Activated naive CD4-positive, alpha-beta T cell treated with anti-CD3 and anti-CD28 coated beads for 36 hours (primary cell): ENCODE measurements at places on chromosomes 5 and 9. TPM values are rescaled to one million over a fixed set of nuclear protein-coding genes. Genes with fewer than 3 reads are reported as not detected.

DNA sequence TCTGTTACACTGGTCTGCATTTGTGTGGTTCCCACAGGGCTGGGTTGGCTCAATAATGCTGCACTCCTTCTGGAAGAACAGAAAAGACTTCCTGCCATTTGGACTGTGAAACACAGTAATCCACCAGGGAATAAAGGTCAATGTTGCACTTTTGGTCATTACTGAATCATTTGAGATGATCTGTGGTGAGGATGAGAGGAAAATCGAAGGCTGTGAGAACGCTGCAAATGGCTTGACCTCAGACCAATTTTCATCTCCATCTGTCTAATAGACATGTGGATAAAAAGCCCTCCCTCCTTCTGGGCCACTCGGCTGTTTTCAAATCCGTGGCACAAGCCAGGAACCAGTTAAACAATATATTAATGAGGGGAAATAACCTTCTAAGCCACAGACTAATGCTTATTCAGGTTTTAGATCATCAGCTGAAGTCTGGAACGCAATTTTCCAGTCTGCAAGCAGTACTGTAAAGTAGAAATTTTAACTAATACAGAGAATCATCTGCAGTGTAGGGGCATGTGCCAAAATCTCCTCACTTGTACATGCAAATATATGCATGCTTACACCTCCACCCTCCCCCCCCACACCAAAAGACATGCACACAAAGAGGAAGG is 20.2 kb downstream of the TLE1 start:
- no peak for DNase-seq

GRCh38 chr5:141182248-141182647 is at the start of gene PCDHB16:
PCDHB16 (plus strand) TSS chr5:141182387; CDS start chr5:141182560, 173 bp downstream.
- DNase-seq = peak; percentile 23

GRCh38 chr5:175168882-175169507 is 275.0 kb downstream of the DRD1 start:
- DNase-seq = no peak

GRCh38 chr5:60597572-60598320 is 102.2 kb downstream of the DEPDC1B start:
- DNase-seq = no peak

DNA sequence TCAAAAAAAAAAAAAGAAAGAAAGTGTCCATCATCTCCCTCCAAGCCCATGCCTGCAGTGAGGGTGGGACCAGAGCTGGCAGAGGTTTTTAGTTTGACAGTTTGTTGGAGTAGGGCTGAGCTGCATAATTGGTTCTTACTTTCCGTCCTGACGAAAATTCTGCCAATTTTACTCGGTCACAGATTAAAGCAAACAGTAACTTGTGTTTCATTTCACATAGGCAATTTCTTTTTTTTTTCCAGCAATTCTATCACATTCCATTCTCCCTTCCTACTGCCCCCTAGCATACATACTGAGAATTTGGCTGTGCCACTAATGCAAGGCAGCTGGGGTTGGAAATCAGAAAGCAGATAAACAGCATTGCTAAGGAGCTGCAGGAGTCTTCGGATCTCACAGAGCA is 132.4 kb downstream of the FRMD3 start:
- DNase-seq = no peak

GRCh38 chr5:17241635-17242034 is 24.2 kb downstream of the BASP1 start:
- DNase-seq = no peak

DNA sequence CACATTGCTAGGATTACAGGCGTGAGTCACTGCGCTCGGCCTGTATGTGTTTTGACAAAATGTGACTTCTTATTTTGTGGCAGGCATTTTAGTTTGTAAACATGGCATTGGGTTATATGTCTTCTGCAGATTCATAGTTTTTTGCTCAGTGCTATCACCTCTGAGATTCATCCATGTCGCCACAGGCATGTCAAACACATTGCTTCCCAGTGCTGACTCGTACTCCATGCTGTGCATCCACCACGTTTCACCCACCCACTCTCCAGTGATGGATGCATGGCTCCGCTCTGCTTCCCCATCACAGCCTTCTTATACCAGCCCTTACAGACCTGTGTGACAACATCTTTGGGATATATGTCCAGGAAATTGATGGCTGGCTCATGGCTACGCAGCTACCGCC is 158.8 kb downstream of the GAS1 start:
- no peak for DNase-seq

DNA sequence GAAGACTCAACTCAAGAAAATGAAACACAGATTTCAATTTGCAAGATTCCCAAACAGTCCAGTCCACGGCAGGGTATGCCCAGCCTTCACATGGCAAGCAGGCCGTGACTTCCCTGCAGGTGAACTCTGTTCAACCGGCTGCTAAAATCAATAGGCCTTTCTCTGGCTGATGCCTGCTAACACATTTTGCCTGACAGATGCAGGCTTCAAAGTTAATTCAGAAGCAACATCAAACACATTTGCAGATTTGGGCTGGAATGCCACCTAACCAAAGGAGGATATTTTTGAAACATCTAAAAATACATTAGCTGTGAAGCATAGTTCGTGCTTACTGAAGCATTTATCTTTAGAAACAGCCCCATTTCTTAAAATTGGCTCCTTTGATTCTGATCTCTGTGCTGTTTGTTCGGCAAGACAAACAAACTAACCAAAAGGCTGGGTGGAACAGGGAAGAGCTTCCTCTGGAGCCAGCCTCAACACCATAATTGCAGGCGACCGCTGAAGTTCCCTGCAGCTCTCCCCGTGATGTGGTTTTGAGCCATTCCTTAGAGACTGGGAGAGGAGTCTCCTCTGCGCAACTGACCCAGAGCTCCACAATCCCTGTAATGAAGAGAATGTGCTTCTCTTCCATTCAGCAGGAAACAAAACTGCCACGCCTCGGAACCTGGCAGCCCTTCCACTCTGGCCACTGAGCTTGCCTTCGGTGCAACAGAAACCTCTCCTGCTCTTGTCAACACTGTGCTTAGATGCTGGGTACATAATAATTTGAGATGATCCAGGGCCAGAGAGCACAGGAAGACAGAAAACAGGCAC is 126.5 kb downstream of the MYO10 start:
- DNase-seq = no peak

- no peak for DNase-seq
Measured at GRCh38 chr5:153797484-153797883, 241.2 kb downstream of the FAM114A2 start.

GRCh38 chr5:17223367-17224185 is 6.1 kb downstream of the BASP1 start:
- no peak for DNase-seq

- peak; percentile 94 for DNase-seq
Measured at GRCh38 chr5:141636413-141637122, at the start of the genes HDAC3 and RELL2. HDAC3 (minus strand) TSS chr5:141636849; CDS start chr5:141636790, 59 bp downstream. RELL2 (plus strand) TSS chr5:141636997; CDS start chr5:141638226, 1,229 bp downstream.

DNA sequence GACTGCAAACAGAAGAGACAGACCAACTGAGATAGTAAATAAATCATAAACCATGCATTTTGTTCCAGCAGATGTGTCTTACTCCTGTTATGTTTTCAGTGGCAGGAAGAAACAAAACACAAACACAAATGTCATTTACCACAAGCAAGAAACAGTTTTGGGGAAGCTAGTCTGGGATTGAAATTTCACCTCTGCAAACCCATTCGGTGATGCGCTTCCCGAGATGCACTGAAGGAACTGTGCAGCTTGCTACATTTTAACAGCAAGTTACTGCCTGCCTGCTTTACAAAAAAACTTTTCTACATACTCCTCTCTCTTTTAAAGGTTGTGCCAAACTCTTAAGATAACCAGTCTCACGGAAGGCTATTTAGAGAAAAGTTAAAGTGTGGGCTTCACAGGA is 3.2 kb downstream of the MACROH2A1 start:
- DNase-seq = no peak

DNA sequence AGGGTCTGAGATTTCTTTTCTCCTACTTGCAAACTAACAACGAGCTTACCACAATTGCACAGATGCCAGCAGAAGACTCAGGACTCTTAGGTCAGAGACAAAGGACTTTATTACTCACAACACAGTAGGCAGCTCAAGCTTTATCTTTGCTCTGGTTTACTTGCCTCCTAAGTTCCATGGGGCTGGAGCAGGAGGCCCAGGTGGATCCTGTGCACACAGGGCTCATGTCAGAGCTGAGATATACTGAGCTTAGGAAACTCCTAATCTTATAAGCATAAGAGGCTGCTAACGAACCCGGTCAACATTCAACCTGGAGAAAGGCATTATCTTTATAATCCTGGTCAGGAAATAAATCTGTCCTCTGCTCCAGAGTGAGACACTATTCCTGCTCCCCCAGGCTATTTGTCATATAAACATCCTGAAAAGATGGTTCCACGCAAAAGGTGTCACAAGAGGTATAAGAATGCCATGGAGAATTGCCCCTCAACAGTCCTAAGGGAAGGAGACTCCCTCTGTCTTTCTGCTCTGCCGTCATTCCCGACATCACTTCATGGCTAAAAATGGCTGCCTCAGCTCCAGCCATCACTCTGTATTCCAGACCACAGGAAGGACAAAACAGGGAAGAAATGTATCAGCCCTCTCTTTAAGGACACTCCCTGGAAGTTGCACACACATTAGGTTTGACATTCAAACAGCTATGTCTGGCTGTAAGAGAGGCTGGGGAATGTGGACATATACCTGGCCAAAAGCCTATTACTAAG is 16.2 kb downstream of the DUSP1 start:
- DNase-seq = no peak

- no peak for DNase-seq
Measured at GRCh38 chr5:93574491-93575305, 6.3 kb downstream of the NR2F1-AS1 start.

GRCh38 chr5:173557123-173557903 is 59.1 kb downstream of the BOD1 start:
- no peak for DNase-seq

- DNase-seq = no peak
Measured at GRCh38 chr9:131405428-131405827, 11.5 kb downstream of the PRRC2B start.

DNA sequence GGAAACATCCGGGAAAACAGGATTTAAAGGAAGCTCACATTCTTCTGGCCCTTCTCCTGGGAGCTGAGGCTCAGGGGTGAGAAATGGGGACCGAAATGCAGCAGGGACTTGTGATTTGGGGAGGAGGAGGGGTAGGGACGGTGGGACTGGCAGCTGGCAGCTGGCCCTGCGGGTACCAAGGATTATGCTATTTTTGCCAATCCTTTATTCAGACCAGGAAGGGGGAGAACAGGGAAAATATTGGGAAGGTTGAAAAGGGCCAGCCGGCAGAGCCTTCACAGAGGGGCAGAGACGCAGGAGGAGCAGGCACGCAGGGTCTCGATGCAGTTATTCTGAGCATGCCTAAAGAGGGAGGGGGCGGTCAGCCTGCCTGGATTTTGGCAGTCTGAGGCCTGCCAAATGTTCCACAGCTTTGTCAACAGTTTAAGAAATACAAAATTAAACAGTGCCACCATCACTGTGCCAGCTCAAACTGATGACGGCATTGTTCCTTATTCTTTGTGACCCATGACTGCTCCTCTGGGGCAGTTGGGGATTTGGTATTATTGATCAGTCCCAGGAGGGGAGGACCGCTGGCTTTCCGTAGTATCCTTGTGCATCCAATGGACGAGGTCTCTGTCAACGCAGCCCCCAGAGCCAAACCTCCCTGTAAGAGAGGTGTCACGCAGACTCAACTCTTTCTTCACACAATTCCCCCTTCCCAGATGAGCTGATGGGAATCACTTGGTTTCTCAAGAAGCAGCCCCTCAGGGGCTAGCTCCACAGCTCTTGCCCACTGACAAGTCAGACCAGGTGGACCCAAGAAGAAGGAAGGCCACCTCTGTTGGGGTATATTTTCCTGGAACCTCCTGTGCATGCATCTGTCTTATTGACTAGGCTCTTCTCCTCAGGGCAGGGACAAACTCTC is 553.3 kb downstream of the BNC2 start:
- no peak for DNase-seq

DNA sequence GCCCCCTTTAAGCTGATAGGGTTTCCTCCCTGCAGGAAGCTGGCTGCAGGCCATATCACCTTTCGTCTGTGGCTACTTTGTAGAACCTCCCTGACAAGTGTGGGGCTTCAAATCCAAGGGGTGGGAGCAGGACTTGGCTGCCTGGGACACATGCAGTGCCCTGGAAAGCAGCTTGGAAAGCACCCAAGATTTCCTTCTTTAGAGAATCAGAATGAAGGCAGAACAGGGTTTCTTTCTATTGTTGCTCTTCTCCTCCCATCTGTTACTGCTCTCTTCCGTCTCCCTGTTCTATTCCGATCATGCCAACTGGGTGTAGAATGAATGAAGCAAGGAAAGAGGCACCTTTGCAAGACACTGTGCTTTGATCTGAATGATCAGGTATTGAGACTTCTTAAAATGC is 282.2 kb downstream of the MED10 start:
- no peak for DNase-seq

DNA sequence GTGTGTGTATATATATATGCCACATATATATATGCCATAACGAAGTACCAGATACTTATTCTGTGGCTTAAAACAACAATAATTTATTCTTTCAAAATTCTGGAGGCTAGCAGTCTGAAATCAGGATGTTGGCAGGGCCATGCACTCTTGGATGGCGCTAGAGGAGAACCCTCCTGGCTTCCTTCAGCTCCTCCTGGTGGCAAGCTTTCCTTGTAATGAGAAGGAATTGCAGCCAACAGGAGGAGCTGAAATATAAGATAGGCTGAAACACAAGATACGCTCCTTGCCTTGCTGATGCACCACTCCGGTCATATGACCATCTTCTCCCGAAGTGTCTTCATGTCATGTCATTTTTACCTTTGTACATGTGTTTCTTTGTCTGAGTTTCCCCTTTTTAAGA is 368.1 kb upstream of the CTNND2 start:
- no peak for DNase-seq

- peak; percentile 13 for DNase-seq
Measured at GRCh38 chr5:98787131-98787719, 13.8 kb downstream of the RGMB start.

DNA sequence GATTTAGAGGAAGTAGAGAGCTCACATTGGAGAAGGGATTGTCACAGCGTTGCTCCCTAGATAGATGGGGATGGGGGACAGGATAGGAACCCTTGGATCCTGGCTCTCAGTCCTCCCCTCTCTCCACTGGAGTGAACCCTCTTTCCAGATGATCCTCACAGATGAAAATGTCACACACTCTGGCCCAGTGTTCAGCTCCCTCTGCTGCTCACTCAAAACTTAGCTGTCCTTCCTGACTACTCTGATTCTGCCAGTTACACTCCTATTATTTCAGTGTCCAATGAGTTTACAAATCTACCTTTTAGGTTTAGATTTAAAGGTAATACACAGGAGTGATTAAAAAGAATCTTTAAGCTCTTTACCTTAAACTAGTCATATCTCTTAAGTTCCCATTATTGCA is 5.8 kb upstream of the SPINK7 start:
- DNase-seq = no peak

GRCh38 chr5:18216729-18217128 is 582.5 kb downstream of the TAF11L14 start:
- DNase-seq = no peak

The MELK gene
- total RNA-seq = 55.3 TPM

The MED7 gene
- total RNA-seq = 21.2 TPM

The PALM2AKAP2 gene
- total RNA-seq = 2.8 TPM

The EQTN gene
- total RNA-seq = not detected

The PCDHGA3 gene
- total RNA-seq = not detected

The CCNO gene
- not detected for total RNA-seq

The ANKRD18A gene
- 8.1 TPM for total RNA-seq

The PCDHGA1 gene
- not detected for total RNA-seq

The CFAP77 gene
- not detected for total RNA-seq

The IFNK gene
- total RNA-seq = not detected

The FOXD4L6 gene
- total RNA-seq = not detected

The PDE6A gene
- total RNA-seq = not detected
